ENCODE measurements at places on chromosomes 4 and X. TPM values are rescaled to one million over a fixed set of nuclear protein-coding genes. Genes with fewer than 3 reads are reported as not detected.
A peak's percentile ranks its signal among the peaks of the same experiment; 100 is the strongest.

EPGN gene
- total RNA-seq, result not detected

GRCh38 chr4:56649445-56650261 lies 31.4 kb downstream of the HOPX start:
- DNase-seq, result no peak

- DNase-seq, result no peak
Observed at GRCh38 chrX:153876112-153876491, 9.9 kb downstream of the L1CAM start.

GRCh38 chr4:89277412-89277811 lies 30.2 kb downstream of the GPRIN3 start:
- DNase-seq, result no peak

DNA sequence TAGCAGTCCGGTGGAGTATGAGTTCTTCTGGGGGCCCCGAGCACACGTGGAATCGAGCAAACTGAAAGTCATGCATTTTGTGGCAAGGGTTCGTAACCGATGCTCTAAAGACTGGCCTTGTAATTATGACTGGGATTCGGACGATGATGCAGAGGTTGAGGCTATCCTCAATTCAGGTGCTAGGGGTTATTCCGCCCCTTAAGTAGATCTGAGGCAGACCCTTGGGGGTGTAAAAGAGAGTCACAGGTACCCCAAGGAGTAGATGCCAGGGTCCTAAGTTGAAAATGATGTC lies 852 bp downstream of the MAGEH1 start:
- DNase-seq, result no peak

GRCh38 chrX:8849945-8850344 lies 48.8 kb upstream of the FAM9A start:
- no peak for DNase-seq

DNA sequence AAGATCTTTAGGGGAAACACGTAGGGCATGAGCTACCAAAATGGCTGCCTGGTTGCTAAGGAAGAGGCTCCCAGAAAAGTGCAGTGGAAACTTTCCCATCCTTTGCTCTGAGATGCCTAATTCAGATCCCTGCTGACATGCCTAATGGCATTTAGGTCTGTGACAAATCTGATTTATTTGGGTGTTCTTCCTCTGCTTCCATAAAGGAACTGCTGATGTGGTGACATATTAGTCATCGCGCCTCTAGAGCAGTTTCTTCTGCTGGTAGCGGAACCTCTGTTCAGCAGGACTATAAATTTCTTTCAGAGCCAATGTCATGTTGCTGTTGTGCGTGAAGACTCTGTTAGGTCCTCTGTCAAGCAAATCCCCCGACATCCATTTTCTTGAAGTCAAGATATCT lies 310.0 kb downstream of the PDHA2 start:
- DNase-seq, result no peak

- no peak for DNase-seq
Observed at GRCh38 chrX:132539611-132540010, 50.8 kb upstream of the MBNL3 start.

GRCh38 chr4:39495446-39496213 lies 31.6 kb downstream of the UGDH start:
- no peak for DNase-seq

MAB21L2 gene
- 0.09 TPM for total RNA-seq

DNA sequence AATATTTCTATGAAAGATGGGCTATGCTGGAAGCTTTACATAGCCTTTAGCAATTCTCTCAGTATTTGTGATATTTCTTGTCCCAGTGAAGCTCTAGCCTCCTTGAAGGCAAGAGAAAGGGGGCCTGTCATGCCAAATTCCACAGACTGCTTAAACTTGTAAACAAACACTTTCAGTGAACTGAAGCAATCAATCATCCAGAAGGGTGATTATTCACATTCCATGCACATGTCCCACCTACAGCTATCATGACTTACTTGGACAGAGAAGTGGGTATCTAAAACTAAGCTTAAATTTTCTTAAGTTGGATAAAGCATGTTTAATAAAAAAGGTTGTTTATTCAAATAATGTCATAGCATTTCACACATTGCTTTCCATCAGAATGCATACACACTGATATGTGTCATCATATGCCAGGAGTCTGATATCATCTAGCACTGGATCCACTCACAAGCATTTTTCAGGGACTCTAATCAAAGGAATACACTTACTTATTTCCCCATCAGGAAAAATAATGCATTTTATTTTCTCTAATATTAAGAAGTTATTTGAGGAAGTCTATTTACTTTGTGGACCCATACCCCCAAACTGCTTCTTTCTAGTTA lies 1.2 kb upstream of the FSTL5 start:
- DNase-seq, result no peak

- DNase-seq, result no peak
Observed at GRCh38 chr4:142497606-142498005, 348.5 kb downstream of the INPP4B start.

POU4F2 gene
- not detected for total RNA-seq

DNA sequence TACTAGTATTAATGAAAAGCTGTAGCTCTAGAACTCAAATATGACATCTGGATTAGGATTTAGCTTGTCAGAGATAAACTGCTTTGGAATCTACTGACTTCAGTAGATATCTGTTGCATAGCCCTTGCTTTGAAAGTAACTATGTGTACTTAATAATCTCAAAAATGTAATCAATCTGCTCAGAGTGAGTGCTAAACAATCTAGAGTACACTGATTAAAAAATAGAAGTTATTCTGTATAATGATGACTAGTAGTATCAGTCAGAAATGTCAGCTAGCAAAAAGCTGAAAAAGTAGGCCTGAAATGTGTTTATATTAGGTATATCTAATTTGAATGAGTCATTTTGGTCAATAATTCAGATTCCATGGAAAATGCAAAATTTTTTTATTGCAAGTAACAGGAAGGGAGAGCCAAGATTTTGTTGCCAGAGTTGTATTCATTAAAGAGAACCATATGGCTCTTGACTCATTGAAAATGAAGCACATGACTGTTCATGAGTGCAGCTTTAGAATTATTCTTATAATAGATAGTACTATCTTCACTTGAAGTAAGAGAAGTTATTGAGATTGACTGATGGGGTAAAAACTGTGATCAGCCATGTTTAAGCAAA lies 20.0 kb downstream of the CLCN3 start:
- no peak for DNase-seq

DNA sequence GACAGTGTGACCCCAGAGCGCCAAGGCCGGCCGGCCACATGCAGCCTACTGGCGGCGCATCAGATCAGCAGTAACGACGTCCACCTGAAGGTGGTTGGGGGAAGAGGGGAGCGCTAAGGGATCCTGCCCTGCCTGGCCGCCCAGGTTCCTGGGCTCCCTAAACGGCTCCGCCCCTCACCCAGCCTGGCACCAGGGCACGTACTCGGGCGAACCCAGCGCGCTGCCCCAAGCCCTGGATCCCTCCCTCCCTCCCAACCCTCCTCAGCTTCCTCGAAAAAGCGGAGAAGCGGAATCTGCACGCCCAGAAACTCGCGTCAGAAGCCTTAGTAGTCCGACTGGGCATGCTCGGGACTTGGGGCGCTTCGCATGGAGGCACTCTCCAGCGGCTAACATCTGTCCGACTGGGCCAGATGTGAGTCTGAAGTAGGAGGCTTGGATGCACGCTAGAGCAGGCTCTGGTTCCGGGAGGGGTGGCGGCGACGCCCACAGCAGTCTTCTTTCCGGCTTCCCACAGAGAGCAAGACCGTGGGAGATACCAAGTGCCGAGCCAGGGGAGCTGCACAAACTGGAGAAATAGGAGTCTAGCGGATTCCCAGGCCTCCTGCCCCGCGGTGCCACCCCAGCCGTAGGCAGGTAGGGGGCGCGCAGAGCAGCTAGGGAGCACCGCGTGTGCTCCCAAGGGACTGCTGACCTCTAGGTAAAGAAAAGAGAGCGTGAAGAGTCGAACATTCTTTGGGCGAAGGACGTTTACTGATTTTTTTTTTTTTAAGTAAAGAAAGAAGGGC lies 114.3 kb upstream of the TEX13C start:
- DNase-seq, result peak; percentile 64

DNA sequence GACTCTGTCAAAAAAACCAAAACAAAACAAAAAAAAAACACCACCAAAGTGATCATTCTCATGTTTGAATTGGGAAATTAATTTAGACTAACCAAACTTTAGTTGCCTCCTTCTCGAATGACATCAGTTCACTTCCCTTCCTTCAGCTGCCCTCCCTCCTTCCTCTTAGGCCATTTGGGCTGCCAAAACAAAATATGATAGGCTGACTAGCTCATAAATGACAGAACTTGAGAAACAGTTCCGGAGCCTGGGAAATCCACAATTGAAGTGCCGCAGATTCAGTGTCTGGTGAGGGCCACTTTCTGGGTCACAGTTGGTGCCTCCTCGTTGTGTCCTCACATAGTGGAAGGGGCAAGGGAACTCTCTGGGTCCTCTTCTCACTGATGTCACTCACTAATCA lies 16.1 kb upstream of the WAS start:
- no peak for DNase-seq

Data from pancreas (tissue), 10 donors.